Panc1 (cell line): ENCODE measurements at places on chromosomes 2 and 18.

GRCh38 chr2:128727404-128727803 is 408.7 kb upstream of the HS6ST1 start:
- no peak for DNase-seq

DNA sequence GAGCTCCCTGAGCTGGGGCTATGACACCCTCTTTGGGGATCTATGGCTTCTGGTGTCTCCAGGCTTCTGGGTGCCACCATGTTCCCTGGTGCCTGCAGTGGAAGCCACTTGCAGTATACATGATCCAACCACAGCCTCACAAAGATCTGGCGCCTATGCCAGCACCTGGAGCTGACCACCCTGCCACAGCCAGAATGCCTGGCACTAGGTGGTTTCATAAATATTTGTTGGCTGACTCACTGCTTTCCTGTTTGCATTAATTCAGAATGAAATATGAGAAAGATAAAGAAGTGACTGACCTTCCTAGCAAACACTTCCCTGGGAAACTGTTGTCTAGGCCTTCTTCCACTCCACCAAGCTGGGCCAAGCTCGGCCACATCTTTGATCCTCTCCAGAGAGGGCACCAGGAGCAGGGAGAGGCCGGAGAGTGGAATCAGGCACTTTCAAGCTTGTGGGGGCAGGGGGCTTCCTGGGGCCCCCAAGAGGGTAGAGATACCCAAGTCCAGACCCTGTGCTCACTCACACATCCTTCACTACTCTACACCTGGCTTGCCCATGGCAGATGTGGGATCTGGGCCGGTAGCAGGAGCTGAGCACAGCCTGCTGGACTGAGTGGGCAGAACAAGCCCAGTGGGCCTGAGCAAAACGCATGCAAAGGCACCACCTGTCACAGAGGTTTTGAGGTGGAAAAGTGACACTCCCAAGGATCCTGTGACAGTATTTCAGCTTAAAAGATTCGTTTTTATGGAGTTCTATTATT is 565.7 kb downstream of the SLC4A3 start:
- no peak for DNase-seq

GRCh38 chr18:76491473-76491775 is 3.6 kb downstream of the ZNF516 start:
- DNase-seq = no peak

GRCh38 chr2:192584976-192585375 is 390.2 kb upstream of the TMEFF2 start:
- no peak for DNase-seq

DNA sequence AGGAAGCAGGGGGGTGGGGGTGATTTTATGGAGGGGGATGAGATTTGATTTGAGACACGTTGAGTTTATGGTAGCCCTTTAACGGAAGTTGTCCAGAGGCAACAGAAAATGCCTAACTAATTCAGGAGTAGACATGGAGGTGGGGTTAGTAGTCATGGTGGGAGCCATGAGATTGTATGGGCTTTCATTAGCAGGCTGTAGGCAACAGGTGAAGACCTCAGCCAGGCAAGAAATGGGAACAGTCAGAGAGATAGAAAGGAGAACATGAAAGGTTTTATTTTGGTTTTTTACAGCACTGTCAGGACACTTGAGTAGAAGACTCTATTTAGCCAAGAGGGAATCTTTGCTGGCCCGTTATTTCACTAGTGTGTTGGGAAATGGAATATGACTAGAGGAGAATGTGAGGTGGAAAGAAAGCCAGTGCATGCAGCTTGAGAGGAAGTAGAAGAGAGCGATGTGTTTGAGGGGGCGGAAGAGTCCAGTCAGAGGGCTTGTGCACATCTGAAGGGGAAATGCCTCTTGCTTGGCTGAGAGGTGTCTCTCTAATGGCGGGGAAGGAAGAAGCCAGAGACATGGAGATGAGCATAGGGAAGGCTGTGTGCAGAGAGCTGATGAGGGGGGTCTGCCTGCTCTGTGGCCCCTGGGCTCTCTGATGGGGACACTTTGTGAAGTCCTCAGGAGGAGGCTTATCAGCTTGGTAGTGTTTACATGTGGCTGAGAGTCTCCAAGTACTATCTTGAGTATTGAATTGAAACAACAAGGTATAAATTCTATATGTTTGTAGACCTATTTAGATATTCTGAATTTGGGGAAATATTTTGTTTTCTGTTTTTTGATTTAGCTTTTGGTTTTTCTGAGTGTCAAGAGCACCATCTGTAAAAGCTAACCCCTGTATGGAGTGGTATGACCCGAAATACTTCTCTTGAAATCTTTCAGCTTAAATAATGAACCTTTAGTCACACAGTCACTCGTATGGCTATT is 66.9 kb upstream of the ITM2C start:
- no peak for DNase-seq

- no peak for DNase-seq
Measured at GRCh38 chr2:223979730-223980396, 22.6 kb downstream of the MRPL44 start.

DNA sequence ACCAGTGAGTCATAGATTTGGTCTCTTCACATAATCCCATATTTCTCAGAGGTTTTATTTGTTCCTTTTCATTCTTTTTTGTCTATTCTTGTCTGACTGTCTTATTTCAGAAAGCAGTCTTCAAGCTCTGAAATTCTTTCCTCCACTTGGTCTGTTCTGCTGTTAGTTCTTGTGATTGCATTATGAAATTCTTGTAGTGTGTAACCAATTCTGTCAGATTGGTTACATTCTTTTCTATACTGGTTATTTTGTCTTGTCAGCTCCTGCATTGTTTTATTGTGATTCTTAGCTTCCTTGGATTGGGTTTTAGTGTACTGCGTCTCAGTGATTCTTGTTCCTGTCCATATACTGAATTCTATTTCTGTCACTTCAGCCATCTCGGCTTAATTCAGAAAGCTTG is 18.6 kb downstream of the EHBP1 start:
- no peak for DNase-seq

DNA sequence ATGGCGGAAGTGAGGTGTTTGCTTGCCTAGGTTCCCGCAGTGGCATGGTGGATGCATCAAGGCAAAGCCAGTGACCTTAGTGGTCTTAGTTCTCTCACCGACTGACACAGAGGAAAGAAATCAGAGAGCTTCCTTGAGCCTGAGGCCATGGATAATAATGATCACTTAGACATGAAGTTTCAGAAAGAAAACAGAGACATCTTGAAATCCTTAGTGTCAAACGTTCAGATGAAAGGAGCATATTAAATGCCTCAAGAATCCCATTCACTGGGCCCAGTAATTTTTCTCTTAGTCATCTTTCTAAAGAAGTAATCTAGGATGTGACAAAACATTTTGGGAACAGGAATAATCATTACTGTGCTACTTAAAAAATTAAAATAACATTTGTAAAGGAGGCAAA is 35.2 kb downstream of the COPS8 start:
- DNase-seq = no peak

GRCh38 chr2:62014102-62014501 is 108.6 kb downstream of the COMMD1 start:
- no peak for DNase-seq

DNA sequence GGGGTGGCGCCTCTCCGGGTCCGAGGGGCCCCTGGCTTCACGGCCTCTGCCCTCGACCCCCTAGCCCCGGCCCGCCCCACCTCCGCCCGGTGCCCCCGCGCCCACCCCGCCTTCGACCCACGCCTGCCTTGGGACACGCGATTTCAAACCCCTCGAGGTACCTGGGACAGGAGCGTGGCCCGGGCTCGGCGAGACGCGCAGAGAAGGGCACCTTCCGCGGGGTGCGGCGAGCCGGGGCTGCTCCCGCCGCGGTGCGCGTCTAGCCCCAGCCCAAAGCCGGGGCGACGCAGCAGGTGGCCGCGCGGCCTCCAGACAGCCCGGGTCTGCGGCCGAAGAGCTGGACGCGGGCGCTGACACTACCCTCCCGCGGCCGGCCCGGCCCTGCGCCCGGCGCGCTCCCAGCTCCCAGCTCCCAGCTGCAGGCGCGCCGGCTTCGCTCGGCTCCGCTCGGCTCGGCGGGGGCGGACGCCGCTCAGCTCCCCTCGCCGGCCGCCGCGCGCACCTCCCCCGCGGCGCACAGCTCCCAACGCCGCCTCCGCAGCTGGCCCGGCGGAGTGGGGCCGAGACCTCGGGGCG is at the start of gene CRACDL:
Gene CRACDL (minus strand): TSS at position 449 of the 576 bp plus-strand sequence. CDS start 89,425 bp downstream, outside the sequence.
- no peak for DNase-seq

DNA sequence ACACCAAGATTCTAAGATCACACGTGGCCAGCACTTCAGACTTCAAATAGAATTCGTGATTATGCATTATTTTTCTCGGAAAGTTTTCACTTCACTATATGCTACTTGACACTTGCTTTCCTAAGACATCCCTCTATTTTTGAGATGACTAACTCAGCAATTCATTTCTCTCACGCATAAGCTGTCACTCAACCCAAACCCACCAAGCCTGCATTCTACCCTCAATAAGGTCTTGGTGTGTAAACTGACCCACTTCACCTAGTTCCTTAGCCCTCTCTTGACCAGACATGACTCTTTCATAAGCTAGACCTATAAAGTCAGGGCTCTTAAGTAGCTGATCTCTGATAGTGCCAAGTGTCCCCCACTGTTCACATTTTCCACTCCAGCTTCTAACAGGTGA is 11.7 kb downstream of the CKAP2L start:
- DNase-seq = no peak

DNA sequence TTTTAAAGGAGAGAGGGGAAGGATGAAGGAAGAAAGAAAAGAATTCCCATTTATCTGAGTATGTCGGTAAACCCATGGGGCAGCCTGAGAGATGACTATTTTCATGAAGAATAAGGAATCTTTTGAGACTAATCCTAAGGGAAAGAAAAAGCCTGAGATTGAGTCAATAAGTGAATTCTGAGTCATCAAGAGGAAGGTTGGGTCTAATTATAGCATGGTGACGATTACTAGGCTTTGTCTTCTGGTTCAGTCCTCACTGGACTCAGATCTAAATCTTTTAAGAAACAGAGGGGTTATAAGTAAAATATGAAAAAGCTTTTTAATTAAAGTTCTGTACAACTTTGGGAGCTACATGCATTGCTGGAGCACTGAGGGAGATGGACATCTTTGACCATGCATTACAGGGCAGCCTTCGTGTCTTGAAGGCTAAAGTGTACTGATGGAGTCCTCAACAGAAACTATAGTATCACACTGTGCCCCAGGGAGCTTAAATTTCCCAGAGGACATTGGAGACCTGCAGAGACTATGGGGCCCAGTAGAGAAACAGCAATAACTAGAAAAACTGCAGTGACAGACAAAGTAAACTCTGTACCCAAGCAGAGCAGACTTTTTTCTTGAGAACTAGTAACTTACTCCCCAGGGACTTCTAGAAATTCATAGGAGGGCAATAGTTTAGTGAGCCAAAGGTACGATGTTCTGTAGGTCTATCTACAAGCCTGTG is 260.9 kb downstream of the RAD51AP2 start:
- DNase-seq = no peak

GRCh38 chr2:169087757-169088379 is 18.5 kb downstream of the DHRS9 start:
- DNase-seq = no peak

GRCh38 chr2:200615247-200615646 is 29.4 kb downstream of the AOX1 start:
- DNase-seq = no peak

DNA sequence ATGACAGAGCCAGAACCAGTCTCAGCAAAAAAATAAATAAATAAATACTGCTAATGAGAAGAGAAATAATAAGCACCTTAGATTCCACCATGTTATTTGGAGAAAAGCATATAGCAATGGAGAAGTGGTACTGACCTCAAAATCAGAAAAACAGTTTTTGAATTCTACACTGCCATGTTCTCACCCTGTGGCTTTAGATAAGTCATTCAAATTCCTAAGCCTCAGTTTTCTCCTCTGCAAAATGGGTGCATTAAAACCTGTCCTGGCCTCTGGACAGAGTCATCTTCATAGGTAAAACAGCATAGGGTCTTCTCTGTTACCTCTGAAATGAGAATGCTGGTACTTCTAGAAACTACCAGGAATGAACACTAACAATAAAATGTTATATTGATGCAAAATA is 62.2 kb upstream of the RMP24 start:
- no peak for DNase-seq

DNA sequence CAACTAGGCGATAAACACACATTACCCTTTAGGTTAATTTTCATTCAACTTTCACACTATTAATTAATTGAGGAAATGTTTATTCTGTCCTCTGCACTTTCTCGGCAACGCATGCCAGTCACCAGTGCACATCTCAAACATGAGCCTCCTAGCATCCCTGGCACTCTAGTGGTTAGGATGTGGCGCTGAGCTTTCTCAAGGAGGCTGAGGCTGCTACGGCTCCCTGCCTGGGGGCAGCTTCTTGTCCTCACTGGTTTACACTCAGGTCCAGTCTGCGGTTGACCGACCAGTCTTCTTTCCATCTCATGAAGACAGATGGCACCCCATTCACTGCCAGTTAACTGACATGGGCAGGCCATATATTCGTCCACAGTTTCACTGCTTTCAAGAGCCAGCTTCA is 463.4 kb downstream of the EIPR1 start:
- DNase-seq = no peak

DNA sequence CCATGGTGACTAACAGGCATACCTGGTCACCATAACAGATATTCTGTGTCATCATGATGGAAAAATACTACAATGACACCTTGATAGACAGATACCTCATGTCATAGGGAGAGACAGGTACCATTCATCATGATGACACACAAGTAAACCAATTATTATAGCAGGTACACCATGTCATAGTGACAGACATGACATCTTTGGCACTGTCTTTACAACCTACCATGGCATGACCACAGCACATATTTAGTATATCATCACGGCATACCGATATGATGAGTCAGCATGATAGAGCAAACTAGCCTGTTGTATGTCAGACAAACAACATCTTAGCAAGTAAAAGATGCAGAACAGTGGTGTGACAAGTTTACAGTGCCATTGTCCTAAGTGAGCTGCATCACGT is 101.3 kb upstream of the KLHL29 start:
- DNase-seq = no peak

DNA sequence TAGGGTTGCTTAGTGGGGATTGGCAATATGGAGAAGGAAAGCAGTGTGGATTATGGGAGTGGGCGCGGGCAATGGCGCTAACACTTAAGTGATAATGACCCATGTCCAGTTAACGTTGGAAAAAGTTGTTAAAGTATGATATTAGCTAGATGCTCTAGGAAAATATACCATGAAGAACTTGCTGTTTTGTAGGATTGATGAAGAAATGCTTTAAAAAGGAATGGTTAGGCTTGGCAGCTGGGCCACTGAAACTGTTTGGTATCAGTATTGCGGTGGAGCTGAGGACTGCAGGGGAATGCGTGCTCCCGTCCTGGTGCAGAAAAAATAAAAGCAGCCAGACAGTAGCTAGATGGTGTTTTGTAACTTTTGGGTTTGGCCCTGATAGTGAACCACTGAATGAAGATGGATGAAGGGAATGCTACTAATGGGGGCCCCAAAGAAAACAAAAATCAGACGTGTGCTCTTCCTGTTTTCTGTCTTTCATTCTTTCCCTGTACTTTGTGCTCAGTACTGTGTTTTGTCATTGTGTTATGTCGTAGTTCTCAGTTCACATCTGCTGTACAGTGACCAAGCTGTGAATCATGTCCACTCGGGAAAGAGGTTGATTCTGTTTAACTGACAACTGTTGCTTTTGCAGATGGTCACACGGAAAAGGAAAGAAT is 999 bp downstream of the INSIG2 start:
- DNase-seq = no peak
